ENCODE measurements at places on chromosomes 6 and 20.

- no peak for DNase-seq
These were observed 74.0 kb downstream of the NDUFAF5 start for GRCh38 chr20:13858871-13859270.

DNA sequence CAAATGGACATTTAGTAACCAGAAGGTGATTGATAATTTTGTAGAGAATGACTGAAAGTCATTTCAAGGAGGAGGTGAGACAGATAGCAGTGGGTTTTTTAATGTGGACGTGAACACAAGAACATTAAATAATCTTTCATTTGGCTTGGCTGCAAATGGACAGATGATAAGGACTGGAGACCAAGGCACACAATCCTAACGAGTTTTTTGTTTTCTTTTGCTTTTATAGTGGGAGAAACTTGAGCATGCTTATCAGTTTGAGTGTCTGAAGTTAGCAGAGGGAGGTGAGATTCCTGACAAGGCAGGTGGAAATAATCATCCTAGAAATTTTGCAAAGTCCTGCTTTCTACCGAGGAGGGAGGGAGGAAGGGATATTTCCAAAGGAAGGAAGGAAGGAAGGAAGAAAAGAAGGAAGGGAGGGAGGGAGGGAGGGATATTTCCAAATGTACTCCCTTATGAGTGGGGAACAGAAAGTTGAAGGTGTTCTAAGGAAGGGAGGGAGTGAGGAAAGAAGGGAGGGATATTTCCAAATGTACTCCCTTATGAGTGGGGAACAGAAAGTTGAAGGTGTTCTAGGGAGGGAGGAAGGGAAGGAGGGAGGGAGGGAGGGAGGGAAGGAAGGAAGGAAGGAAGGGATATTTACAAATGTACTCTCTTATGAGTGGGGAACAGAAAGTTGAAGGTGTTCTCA lies 63.1 kb downstream of the RNF217 start:
- DNase-seq = no peak

GRCh38 chr20:21208999-21209398 lies 83.1 kb downstream of the KIZ start:
- no peak for DNase-seq

GRCh38 chr20:11853359-11853758 lies 64.3 kb upstream of the BTBD3 start:
- DNase-seq = no peak

GRCh38 chr20:63186084-63186483 lies 29.8 kb downstream of the YTHDF1 start:
- no peak for DNase-seq
